Stimulated activated CD8-positive, alpha-beta memory T cell treated with anti-CD3 and anti-CD28 coated beads, Interleukin-4, amount 100 ng/mL, for 24 hours (primary cell): ENCODE measurements at places on chromosomes 12 and 14.

DNA sequence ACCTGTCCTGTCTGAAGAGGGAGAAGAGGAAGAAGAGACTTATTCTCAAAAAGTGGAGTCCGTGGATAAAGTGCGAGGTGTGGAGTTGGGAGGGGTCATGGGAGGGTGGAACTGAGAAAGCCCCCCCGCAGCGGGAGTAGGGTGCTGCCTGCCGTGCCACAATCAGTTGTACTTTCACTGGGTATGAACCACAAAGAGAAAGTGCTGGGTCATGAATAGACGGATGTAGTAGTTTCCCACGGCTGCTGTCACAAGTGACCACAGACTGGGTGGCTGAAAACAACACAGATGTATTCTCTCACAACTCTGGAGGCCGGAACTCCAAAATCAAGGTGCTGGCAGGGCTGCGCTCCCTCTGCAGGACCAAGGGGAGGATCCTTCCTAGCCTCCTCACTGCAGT, 5.5 kb downstream of the DNAH10 start:
- DNase-seq: no peak

DNA sequence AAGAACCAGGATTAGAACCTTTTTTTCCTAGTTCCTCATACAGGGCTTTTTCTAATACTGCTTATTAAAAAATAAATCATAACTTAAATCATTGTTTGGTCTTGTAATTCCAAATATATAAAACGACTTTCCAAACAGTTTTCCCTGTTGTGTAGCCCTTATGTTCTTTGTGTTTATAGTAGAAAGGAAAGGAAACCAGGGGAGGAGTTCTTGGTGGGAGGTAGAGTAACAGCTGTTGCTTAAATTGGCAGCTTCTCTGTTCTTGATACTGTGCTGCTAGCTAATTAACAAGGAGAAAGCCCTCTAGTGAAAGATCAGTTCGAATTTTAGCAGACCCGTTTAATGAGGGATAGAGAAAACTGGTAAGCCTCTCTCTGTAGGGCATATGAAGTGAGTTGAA, 15.0 kb downstream of the SRP54 start:
- no peak for DNase-seq

DNA sequence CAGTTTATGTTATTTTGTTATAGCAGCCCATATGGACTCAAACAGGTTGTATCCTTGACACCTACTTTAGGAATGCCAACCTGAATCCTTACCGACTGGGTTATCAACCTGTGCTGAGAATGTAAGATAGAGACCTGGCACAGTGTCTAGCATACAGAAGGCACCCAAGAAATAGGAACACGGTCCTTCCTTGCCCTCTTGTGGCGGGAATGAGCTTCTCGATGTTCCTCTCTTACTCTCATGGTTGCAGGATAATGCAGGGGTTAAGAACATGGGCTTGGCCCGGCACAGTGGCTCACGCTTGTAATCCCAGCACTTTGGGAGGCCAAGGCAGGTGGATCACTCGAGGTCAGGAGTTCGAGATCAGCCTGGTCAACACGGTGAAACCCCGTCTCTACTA, 6.5 kb downstream of the C12orf43 start:
- DNase-seq: no peak

DNA sequence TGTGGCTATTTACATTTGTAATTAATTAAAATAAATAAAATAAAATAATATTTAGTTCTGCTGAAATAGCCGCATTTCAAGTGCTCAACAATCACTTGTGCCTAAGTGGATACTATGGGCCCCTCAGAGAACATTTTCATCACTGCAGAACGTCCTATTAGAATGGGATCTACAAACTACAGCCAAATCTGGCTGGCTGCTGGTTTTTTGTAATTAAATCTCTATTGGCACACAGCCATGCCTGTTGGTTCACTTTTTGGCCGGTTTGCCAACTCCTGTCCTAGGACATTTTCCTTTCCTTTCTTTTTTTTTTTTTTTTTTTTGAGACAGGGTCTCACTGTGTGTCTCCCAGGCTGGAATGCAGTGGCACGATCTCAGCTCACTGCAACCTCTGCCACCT, 9.8 kb downstream of the CCDC63 start:
- no peak for DNase-seq

- no peak for DNase-seq
Observed at GRCh38 chr14:104446611-104447010, 133.0 kb upstream of the C14orf180 start.

DNA sequence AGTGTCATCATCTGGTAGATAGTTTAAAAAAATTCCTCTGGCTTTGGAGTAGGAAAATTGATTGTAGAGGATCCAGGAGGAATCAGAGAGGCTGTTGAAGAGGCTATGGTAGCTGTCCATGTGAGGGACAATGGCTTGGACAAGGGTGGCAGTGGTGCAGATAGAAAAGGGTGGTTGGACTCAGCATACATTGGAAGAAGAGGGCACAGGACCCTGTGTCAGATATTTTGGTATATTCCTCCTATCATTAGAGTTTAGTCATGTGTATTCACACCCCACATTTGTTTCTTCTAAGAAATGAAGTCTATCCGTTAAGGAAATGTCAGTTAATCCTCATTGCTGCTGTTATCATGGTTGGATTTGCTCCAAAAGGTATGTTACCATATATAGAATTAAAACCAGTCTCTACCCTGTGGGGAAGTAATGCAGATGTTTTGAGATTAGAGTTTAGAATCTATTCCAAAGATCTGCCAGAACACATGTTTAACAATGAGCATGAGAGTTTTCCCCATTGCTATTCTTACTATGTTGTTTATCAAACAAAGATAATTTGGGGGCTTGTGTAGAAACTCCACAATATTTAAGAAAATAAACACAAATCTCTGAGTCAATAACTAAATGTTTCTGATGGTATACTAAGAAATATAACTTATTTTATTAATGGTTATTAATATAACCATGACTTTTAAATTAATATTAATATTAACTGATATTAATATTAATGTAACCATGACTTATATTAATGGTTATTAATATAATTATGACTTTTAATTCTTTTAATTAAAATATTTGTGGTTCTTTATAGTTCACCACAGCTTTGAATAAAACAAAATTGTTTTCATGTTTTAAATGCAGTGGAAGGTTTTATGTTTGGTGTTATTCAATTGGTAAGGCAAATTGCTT, 80.9 kb downstream of the CRADD start:
- no peak for DNase-seq

DNA sequence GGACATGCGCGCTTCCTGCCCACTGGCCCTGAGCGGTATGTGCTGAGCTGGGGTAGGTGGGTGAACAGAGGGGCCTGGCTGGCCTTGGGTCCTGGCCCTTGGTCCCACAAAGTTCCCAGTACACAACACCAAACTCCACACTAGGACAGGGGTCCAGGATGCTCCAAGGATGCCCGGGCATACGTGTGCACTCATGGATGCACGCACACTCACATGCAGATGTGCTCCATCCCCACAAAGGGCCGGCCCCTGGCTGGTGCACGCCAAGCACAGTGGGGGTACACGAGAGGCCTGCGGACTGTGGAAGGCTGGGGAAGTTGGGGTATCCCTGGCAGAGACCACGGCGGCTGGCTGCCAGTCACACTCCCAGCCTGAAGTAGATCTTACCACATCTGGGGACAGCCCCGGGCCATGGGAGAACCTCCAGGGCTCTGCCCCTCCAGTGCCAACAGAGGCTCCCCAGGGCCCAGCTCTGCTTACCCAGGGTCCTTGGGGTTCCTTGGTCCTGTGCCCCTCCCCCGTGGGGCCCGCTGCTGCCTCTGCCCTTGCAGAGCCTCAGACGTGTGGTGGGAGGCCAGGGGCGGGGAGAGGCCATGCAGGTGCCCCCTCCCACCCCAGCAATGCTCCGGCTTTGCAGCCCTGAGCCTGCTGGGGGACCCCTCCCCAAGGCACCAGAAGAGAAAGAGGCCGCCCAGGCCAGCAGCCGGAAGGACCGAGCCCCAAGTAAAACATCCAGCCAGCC, 24.0 kb upstream of the NUDT14 start:
- DNase-seq: no peak

- DNase-seq: no peak
Observed at GRCh38 chr14:90105756-90106155, 44.0 kb downstream of the KCNK13 start.

GRCh38 chr14:53389202-53389601, 236.1 kb upstream of the DDHD1 start:
- no peak for DNase-seq

GRCh38 chr14:72154645-72155378, 222.6 kb downstream of the RGS6 start:
- DNase-seq: no peak

DNA sequence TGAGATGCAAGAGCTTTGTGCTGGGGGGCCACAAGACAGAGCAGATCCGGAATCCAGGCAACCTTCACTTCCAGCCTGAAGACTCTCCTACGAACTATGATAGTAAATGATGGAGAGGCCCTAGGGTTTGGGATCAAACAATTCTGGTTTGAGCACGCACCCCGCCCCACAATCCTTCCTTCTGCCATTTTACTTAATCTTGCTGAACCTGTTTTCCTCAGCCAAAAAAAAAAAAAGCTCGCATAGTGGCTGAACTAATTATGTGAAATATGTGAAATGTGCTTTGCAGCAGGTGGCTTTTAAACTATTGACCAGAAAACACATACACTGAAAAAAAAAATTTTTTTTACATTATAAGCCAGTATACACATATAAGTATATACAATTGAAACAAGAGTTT, 667 bp upstream of the ITFG2 start:
- DNase-seq: no peak

DNA sequence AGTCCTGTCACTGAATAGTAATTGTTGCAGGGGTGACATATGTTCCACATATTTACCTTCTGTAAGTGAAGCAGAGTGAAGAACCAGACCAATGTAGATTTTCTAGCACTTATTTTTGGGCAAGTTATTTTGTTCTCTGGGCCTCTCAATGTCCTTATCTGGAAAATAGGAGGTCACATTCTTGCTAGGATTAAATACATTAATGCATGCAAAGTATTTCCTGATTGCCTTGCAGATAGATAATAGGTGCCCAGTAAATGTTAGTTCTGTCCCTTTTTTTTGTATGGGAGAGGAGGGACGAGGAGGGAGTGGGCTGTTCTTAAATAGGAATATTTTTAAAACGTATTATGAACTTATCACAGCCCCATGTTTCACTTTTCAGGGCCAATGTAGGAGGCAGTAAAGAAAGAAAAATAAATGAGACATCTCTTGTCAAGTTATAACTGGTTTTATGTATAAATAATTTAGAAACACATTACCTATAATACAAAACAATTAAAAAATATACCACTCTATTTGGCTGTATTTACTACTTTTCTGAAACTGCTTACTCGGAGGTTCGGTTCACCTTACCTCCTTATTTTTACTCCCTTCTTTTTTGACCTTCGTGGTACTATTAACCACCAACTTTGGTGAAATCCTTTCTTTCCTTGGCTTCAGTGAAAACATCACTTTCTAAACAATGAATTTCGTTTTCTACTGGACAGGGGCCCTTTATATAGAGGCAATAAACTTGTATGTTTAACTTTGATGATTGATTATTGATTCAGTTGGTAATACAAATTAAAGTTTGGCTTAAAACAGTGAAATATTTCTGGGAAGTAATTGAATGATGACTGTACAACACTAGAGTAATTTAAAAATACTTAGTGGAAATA, 41.9 kb downstream of the DIP2B start:
- DNase-seq: no peak

GRCh38 chr12:78155546-78155945, 324.9 kb downstream of the NAV3 start:
- no peak for DNase-seq

DNA sequence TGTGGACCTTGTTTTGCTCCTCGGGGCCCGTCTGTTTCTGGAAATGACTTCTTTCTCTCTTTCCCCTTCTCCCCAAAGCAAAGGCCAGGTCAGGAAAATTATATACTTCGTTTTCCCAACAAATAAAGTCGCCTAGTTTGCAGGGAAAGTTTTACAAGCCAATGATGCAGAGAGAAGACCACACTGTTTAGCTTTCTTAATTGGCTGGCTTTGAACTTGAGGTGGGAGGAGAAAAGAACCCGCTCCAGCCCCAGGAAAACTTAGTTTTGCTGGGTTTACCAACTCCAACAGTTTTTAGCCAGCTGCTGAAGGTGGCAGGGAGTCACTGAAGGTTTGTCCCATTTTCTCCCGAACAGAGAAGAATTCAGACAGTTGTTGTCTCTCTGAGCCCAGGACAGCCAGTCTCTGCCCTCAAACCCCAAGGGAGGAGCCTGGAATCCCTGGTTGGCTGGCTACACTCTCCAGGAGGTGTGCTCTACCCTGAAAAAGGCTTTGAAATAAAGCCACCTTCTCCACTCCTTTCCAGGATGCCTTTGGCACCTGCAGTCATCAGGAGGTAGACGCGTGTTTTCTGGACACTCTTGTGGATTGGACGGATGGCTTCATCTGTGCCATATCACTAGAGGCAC, 24.8 kb downstream of the BCL11B start:
- no peak for DNase-seq

GRCh38 chr14:69034612-69035262, 55.6 kb upstream of the ACTN1 start:
- no peak for DNase-seq

DNA sequence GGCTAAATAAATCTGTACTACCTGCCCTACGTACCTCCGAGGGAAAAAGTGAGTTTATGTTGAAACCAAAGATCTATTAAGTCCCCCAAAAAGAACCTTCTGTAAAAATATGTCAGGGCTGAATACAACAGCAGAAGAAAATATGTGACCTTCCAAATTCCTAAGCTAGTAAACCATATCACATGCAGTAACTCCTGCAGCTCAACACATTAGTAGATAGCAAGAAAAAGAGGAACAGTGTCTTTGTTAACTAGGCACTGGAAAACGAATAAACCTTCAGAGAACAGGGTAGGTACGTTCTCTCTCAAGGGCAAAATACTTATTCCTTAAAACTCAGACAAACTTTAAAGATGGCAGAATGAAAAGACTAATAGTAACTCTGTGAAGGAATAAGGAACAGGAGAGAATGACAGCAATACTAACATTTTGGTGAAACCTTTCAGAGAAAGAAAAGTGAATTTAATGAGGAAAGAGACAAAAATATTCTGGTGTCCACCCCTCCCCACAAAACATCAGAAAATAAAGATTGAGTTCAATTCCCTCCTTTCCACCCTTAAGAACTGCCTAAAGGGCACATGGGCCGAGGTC, 18.0 kb downstream of the CBX5 start:
- no peak for DNase-seq

DNA sequence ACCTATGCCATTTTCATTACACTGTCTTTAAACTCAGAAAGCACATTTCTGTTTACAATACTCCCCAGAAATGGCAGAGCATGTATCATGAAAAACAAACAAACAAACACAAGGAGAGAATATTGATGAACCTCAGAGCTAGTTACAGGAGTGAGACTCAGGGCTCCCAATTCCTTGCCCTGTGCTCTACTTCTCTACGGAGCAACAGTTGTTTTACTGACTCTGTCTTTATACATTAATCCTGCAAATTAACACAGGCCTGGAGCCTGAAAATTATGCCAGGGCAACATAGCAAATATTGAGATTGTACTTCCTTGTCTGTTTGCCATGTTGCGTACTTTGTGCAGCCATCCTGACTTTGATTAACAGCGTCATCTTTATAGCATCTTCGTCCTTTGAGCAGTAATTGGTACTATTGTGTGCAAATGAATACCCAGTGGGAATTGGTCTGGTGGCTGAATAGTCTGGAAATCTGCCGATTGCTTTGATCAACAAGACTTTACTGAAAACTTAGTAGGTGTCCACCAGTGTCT, 15.2 kb upstream of the AKAP6 start:
- DNase-seq: no peak

- DNase-seq: no peak
Observed at GRCh38 chr14:91127401-91127801, 13.5 kb downstream of the DGLUCY start.
